ENCODE measurements at places on chromosomes 6 and 20.

DNA sequence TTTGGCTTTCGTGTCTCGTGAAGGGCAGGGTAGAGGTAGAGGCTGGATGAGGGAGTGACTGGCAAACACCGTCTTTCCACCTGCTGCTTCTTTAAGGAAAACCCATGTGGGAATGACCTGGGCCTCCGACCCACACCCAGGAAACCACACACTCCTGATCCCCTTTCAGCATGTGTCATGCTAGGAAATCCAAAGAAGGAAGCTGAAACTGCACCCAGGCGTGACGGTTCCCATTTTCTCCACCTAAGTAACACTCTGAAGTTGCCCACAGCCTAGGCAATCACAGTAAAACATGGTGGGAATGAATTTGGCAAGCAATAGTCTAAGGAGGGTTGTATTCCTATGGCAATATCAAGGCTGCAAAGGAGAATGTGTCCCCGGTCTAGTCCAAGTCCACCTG, 538.4 kb upstream of the NOX3 start:
- no peak for DNase-seq

DNA sequence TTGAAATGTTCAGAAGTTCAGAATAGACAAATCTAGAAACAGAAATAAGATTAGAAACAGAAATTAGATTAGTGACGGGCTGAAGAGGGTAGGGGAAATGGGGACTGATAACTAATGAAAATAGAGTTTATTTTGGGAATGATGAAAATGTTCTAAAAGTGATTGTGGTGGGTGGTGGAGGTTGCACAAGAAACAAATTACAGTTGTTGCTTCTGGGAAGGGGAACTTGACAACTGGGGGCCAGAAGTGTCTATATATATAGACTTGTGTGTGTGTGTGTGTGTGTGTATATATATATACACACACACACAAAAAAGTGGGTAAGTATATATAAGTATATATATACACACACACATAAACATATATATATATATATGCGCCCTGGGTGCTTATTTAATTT, 86.5 kb upstream of the RREB1 start:
- DNase-seq: no peak

DNA sequence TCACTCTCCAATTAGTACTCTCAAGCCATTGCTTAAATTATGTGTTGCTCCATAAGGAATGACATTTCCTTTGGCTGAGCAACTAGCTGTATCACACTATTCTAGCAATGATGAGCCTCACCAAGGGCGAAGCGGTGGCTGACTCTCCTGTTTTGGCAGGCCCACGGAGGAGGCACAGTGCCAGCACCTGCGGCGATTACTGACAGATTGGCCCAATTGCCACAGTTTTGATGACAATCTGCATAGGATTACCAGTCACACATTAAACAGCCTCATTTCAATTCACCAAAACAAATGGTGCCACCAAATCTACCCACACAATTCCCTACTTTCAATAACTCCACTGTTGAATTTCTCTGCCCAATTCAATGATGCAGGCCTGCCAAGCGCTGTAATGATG, 286.9 kb downstream of the PTPRK start:
- DNase-seq: no peak

- DNase-seq: no peak
Measured at GRCh38 chr6:102928109-102928508, 1534.6 kb downstream of the GRIK2 start.

DNA sequence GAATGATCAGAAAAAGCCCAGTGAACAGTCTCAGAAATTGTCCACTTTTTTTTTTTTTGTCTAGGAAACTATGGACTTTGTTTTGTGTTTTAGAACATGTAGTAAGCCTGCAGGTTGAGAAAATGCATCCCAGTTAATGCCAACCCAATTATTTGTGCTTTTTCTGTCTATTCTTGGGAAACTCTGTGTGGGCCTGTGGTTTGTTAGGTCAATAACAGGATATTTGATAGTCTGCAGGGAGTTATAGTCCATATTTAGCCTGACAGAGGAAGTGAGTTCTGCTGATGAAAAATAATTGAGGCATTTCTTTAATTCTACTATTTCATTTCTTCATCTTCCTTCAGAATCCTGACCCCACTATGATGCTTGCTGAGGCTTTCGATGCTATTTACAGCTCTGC, 154.0 kb upstream of the LAMP5 start:
- no peak for DNase-seq

GRCh38 chr6:80938131-80938530, 814.4 kb downstream of the TENT5A start:
- no peak for DNase-seq

GRCh38 chr6:143656026-143656425, 21.7 kb upstream of the PHACTR2 start:
- DNase-seq: no peak

DNA sequence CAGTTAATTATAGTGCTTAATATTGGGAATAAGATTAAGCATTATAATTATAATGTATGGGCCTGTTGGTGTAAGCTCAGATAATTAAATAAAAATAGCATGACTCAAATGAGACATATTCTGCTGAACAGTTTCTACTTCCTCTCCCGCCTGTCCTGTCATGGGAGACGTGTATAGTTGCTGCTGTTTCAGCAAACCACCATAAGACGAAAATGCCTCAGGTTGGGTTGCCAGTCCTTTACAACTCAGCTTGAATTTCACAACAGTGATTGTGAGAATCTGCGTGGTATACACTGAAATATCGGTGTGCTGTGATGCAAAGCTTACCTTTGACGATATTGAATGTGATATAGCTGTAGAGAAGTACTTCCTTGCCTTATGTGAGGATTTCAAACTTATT, 99.5 kb downstream of the POPDC3 start:
- no peak for DNase-seq

DNA sequence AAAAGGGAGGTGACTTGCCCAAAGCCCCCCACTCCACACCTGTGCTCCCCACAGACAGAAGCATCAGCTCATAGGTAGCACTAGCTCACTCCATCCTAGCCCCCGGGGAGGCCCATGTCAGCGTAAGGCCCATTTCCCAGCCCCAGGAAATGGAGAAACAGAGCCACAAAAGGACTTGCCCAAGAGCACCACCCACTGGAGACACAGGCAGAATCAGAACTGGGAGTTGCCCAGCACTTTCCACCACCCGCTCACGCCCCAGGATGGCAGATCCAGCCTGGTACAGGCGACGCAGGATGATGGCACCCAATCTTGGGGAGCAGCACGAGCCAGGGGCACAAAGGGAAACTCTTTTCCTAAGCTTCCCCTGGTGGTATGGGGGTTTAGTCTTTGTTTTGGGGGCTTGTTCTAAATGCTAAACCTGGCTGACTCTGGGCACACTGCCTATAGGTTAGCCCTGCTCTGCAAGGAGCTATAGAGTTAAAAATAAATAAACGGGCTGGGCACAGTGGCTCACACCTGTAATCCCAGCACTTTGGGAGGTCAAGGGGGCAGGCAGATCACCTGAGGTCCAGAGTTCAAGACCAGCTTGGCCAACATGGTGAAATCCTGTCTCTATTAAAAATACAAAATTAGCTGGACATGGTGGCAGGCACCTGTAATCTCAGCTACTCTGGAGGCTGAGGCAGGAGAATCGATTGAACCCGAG, 11.8 kb downstream of the C20orf203 start:
- DNase-seq: no peak

- DNase-seq: no peak
Measured at GRCh38 chr6:168542301-168542700, 101.3 kb downstream of the SMOC2 start.

- no peak for DNase-seq
Measured at GRCh38 chr6:79084693-79085092, 6.6 kb upstream of the PHIP start.

GRCh38 chr6:37053683-37054082, 48.2 kb downstream of the FGD2 start:
- no peak for DNase-seq

DNA sequence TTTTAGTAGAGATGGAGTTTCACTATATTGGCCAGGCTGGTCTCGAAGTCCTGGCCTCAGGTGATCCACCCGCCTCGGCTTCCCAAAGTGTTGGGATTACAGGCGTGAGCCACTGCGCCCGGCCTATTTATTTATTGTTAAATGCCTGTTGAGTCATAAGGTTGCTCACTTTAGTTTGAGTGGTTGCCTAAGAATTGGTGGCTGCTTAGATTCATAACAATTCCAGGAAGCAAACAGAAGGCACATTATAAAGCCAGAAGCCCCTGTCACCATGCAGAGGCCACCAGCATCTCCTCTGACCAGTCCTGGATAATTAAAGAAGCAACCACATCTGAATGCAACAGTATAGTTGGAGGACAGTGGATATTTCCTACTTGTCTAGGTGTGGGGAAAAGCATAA, 24.0 kb upstream of the ARMH2 start:
- DNase-seq: no peak

DNA sequence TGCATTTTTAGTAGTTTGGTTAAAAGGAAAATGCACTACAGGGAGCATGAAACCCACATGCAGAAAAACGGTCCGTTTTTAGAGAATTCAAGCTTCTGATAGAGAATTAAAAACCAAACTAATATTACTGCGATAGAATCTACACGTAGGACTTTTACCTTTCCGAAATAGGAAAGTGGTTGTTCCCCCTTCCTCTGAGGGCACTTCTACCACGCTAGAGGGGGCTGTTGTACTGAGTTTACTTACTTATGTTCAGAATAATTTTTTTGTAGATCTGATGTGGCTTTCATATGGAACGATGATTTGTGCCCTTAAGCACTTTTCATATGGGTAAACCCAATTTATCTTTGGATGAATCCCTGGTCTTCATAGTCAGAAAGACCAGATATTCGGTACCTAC, 264.3 kb upstream of the PLN start:
- peak; percentile 2 for DNase-seq

DNA sequence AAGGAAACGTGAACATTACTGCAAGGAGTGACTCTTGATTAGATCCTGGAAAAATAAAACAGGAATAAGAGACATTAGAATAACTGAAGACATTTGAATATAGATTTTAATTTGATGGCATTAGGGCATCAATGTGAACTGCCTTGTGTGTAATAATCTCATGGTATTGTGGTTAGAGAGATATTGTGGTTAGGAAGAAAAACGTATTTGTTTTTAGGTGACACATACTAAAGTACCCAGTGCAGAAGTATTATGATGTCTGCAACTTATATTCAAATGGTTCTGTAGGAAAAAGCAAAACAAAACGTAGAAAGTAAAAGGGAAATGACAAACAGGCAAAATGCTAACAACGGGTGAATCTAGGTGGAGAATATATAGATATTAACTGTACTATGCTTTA, 65.9 kb upstream of the OGFRL1 start:
- no peak for DNase-seq

GRCh38 chr20:4445784-4446183, 275.9 kb upstream of the PRND start:
- DNase-seq: no peak

DNA sequence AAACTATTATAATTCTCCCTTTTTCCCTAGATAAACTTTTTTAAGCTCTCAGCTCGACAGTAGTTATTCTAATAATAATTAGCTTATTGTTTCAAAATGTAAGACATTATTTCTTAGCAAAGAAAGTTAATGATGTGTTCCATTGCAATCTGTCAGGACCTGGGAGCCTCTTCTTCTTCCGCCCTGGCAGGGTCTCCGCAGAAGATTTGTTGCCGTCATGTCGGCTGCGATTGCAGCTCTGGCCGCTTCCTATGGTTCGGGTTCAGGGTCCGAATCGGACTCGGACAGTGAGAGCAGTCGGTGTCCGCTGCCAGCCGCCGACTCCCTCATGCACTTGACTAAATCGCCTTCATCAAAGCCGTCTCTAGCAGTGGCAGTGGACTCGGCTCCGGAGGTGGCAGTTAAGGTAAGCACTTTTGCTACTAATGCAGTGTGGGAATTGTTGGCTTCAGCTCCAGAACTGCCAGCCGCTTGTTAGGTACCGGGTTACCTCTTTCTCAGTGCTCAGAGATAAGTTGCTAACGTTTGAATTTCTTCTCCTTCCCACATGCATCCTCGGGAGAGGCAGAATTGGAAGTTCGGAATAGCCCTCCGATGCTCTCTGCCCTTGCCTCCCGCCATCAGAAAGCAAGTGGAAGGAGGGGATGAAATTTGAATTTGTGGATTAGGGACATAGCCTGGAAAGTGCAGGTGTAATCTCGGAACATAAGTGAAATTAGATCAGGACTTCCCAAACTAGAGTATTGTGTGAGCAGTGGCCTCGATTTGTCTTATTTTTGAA, at the start of gene CDC40:
Gene CDC40 (plus strand): TSS at position 200 of the 781 bp plus-strand sequence. CDS start 18 bp downstream, at position 218.
- no peak for DNase-seq

All from stimulated activated CD8-positive, alpha-beta memory T cell treated with anti-CD3 and anti-CD28 coated beads, Interleukin-7, amount 100 ng/mL, for 1 hour (primary cell).